ENCODE measurements at places on chromosomes 7 and 10. TPM values are rescaled to one million over a fixed set of nuclear protein-coding genes. Genes with fewer than 3 reads are reported as not detected.

DNA sequence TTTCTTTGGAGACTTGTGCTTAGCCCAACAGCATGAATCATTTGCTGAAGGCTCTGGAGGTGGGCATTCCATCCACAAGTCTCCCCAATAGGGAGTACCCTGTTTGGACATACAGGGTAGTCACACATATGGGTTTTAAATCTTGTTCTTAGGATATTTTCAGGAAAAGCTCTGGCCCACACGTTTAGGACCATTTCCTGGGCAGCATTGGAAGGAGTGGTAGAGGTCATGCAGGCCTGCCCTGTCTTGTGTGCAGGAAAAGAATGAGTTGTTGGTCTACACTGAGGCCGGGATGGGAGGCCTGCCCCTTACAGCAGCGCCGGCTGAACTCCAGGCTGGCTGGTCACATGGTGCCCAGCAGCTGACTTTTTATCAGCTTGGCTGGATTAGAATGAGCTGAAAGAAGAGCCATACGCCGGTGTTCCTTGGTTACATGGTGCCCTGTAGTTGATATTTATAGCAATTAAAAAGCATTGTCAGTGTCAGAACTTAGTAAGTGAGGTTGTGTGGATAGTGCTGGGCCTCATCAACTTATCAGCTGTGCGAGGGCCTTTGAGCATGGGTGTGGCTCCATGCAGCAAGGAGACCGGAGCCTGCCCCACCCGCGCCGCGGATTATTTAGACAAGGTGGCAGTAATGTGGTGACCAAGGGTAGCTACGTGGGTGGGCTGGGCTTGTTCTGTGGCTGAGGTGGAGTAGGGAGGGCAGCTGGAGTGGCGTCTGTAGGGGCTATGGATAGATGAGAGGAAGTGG is 28.6 kb downstream of the OGDH start:
- DNase-seq = no peak

Gene UTF1
- total RNA-seq = not detected

Gene ZPBP
- total RNA-seq = 0.89 TPM

DNA sequence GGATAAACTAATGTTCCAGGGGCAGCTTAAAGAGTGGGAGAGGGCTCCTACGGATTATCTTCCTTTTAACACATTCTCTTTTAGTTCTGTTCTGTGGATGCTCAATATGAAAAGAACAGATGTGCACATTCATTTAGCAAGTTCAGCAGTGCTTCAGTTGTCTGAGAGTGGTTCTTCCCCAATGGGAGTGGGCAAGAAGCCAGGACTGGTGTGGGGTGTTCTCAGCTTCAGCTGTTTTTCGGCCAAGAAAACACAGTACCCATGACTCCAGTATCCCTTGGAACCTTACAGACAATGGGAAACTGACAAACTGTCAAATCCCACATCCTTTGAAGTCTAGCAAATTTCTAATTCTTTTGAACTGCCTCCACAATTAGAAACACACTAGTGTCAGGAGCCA is 71.5 kb upstream of the LRRC17 start:
- DNase-seq = no peak

- DNase-seq = no peak
Measured at GRCh38 chr7:27115221-27116026, 12.9 kb upstream of the HOXA2 start.

- no peak for DNase-seq
Measured at GRCh38 chr7:140497241-140497769, 18.0 kb upstream of the MKRN1 start.

DNA sequence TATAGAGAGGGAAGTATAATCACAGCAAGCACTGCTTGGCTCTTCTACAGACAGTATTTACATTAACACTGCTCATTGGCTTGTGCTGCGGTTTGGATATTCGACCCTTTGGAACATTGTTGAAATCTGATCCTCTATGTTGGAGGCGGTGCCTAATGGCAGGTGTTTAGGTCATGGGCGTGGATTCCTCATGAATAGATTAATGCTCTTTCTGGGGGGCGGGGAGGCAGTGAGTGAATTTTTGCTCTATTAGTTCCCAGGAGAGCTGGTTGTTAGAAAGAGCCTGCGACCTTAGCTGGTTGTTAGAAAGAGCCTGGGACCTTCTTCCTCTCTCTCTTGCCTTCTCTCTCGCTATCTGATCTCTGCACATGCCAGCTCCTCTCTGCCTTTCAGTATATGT is 77.3 kb upstream of the SVIL start:
- DNase-seq = no peak
